ENCODE measurements at places on chromosomes 13 and 19.

GRCh38 chr19:18647371-18647767, 10.5 kb downstream of the KLHL26 start:
- DNase-seq, result no peak

DNA sequence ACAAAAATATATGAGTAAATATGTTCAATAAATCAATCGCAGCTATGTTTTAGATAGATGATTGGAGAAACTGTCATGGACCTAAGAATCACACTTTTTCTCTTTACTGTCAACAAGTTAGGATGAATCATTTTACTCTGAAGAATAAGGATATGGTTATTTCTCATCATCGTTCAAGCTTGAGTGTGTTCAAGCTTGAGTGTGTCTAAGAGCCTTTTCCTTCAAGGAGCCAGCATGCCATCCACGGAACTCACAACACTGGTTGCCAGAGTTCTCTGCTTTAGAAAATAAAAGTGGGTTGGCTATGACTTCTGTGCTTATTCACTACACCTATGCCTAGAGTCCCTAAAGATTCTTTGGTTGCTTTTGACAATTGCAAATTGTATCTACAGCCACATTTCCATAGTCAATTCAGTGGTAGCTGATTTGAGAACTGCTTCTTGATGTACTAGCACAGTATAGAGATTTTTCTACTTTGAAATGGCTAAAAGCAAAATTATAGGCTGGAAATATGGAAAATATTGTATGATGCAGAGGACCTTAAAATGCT, 58.1 kb upstream of the SCEL start:
- DNase-seq, result no peak

- DNase-seq, result peak; percentile 26
These were observed 5.2 kb downstream of the SPACA6 start for GRCh38 chr19:51698296-51698695.

DNA sequence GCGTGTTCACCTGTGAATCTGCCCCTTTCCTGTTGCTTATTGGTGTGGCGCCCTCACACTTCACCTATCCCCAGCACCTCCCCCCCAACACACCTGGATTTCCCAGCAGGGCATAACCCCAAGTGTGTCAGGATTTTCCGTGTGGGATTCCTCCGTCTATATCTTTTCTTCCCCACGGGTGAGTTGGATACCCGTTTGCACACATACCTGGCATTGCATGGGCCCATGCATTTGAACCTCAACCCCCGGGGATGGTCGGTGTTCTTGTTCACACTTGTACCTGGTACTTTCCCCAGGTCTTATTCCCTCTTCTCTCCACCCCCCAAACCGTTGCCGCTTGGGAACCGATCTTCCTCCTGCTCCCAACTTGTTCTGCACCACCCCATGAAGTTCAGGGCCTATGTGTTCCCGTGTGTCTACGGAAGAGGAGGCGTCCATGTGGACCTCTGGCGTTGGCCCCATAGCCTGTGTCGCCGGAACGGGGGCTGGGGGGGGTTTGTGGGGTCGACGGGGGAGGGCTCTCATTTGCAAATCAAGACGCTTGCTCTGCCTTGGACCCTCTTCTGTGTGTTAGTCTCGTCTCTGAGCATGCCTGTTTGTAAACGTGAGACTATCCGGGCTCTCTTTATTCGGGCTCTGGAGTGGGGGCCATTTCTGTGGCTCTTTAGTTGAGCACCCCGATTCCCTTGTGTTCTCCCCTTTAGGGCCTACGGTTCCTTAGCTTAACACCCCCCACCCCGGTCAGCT, 1.7 kb downstream of the PRR12 start:
- no peak for DNase-seq

GRCh38 chr13:32039056-32039455, 7.5 kb downstream of the FRY start:
- DNase-seq, result peak; percentile 68

DNA sequence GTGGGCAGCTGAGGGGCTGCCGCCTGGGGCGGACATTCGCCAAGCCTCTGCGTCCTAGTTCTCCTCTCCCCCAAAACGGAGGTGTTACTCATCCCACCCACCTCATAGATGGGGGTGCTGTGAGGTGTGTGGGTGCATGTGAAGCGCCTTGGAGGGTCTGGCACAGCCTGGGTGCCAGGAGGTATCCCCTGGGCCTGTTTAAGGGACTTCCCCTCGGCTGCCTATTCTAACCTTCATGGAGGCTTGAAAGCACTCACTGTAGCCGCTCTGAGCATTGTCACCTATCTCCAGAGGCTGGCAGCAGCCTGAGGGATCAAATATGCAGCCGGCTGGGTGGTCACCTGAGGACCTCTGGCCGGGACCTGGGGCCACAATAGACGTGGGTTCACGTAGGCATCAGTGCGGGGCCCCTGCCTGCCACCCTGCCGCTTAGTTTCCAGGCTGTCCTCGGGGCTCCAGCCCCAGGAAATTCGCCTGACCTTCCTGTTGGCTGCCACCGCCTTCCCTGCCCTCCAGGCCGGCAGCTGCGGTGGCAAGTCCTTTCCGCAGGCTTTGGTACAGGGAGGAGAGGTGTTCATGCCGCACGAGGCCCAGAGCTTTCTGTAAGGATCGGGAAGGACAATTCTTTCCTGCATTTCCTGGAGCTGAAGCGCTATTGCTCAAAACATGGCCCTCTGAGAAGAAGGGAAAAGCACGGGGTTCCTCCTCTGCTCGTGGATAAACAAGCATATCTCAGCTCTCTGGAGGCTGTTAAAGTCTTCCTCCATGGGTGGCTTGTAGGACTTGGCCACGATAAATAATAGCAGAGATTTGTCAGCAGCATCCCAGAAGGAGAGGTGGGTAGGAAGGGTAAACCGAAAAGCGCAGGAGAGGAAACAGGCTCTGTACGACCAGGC, 4.6 kb downstream of the COL4A2 start:
- no peak for DNase-seq

- no peak for DNase-seq
These were observed 7.2 kb downstream of the CDC16 start for GRCh38 chr13:114241918-114242317.

- DNase-seq, result no peak
These were observed 12.4 kb downstream of the ZNF444 start for GRCh38 chr19:56153507-56153906.

GRCh38 chr13:65461590-65461989, 1768.5 kb downstream of the PCDH9 start:
- DNase-seq, result no peak

- no peak for DNase-seq
These were observed 959 bp downstream of the CHMP2A start for GRCh38 chr19:58553799-58554493.

GRCh38 chr19:35451338-35452096, 3.5 kb downstream of the FFAR2 start:
- DNase-seq, result no peak

DNA sequence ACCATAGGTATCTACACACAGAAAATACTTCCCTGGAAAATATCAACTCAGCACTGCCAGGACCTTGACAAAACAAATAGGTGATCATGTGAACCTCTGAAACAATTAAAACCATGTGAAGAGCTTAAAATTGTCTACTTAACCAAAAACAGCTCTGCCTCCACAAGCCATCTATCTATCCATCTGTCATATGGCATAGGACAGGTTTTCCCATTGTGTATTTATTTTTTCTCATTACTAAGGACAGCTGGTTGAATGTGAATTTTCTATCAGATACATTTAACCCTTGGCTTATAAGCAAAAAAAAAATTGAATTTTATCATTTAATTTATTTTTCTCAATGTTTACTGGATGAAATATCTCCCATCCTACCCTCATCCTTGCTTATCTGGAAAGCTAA, 279.5 kb downstream of the PCDH9 start:
- no peak for DNase-seq

GRCh38 chr13:99312493-99312883, 5.3 kb upstream of the GPR183 start:
- DNase-seq, result peak; percentile 100

DNA sequence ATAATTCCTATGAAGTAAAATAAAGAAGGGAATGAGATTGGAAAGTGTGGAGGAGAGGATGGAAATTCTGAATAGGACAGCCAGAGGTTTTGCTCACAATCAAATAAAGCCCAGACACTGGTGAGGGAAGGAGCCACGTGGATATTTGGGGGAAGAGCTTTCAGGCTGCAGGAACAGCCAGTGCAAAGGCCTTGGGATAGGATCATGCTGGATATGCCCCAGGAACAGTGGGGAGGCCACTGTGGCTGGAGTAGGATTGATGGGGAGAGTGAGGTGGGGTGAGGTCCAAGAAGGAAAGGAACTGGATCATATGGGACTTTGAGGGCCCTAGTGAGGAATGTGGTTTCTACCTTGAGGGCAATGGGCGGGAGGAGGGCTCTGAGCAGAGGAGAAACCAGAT, 4.1 kb upstream of the FXYD5 start:
- DNase-seq, result no peak

DNA sequence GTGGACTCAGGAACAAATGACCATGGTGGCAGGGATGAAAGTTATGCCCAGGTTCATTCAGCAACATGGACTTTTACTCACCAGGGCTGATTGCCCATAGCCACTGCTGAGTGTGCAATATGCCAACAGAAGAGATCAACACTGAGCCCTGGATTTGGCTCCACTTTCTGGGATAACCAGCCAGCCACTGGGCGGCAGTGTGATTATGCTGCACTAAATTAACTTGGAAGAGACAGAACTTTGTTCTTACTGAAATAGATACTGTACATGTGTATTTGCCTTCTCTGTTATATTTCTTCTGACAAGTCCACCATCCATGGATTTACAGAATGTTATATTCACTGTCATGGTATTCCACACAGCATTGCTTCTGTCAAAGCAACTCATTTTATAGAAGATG, 257.4 kb downstream of the TDRD3 start:
- DNase-seq, result peak; percentile 0

GRCh38 chr13:25469169-25469525, 97.4 kb downstream of the ATP8A2 start:
- no peak for DNase-seq

DNA sequence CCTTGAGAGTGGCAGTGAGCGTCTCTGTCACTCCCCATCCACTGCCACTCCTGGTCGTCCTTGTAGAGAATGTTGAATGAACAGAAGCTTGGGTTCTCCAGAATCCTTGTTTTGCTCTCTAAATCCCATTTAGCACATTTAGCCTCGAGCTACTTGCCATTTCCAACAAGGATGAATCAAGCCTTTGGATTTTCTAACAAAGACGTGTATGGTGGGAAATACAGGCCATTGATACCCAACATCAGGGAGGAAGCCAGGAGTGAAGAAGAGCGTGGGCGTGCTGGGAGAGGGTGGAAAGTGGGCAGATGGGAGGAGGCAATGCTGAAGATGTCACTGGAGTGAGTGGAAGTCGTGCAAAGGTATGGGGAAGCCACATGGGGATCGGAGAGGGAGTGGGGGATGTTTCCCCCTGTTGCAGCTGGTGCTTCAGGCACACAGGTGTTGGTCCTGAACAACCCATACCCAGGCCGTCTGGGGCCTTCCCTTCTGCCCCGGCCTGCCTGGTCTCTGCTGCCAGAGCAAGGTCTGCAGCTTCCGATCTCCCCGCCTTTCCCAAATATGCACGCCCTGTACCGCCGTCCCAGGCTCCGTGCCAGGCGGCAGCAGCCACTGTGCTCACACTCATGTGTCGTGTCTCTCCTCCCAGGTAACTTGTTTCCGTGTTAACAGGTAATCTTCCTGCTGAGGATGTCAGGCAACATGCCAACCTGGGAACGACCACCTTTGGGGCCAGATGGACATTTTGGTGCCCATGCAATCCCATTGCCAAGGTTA, 48.7 kb downstream of the ZIC5 start:
- no peak for DNase-seq

DNA sequence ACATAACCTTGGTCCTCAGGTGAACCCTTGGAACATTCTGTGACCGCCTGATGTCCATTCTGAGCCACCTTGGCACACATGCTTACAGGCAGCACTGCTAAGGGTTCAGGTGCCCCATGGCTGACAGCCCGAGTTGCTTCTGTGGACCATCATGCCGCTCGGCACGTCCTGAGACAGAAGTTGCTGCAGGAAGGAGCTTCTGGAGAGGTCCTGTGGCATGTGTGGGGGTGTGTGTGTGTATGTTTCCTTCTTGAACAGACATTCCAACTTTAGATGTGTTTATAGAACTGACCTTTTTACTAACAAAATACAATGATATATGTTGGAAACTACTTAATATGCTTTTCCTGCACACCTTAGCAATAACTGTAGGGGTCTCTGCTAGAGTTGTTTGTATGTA, 4.8 kb upstream of the C1QTNF9 start:
- DNase-seq, result no peak

DNA sequence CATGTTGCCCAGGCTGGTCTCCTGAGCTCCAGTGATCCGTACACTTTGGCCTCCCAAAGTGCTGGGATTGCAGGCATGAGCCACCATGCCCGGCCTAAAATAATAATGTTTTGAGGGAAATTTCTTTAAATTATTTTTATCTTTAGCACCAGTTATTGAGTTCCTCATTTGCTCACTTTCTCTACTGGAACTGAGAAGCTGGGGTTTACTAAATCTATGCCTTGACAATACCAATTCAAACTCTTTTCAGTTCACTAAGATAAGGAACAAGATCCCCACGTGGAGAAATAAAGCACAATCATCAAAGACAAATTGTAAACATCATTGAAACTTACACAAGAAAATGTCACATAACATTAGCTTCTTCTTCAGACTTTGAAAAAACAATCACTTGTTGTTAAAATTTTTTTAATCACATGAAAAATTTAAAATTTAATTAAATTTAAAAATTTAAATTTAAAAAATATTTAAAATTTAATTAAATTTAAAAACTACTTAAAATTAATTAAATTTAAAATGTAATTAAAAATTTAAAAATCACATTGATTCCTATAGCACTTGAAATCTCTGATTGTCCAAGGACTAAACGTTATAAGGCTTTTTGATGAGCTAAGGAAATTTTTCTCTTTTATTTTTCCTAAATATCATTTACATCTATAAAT, 25.2 kb upstream of the XPO4 start:
- no peak for DNase-seq

GRCh38 chr13:30159446-30159839, 147.9 kb downstream of the KATNAL1 start:
- peak; percentile 75 for DNase-seq

DNA sequence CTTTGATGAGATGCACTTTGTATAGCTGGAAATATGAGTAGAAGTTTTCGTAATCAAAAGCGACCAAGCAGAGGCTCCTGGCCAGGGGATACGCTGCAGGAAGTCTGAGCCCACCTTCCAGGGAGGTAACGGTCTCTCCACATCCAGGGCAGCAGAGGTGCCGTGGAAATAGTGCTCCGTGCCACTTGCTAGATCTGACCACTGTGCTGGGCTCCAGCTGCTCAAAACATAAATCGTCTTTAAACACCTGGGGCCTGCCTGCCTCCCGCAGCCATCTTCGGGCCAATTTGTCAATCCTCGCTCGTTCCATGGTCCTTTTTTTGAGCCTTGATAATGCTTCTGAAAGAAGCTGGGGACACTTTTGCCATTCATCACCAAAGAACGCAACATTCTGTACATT, 445.0 kb downstream of the ZNF536 start:
- DNase-seq, result no peak

- DNase-seq, result peak; percentile 88
These were observed 2.9 kb downstream of the CEBPG start for GRCh38 chr19:33376423-33376822.

DNA sequence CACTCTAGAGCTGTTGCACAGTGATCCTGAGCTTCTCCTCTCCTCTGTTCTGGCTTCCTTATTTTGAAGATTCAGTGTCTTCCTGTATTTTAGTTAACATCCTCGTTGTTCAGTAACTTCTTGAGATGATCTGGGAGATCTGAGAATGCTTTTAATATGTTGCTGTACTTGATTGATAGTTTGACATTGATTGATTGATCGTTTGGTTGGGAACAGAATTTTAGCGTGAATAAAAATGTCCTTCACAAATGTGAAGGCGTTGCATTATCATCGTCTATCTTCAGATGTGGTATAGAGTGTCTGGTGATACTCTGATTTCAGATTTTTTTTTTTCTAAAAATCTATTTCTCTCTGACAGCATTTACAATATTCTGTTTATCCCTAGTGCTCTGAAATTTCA, 80.1 kb upstream of the KLF12 start:
- DNase-seq, result no peak
